ENCODE measurements at places on chromosomes 4 and X. TPM values are rescaled to one million over a fixed set of nuclear protein-coding genes. Genes with fewer than 3 reads are reported as not detected.

The GAGE12J gene
- total RNA-seq, result not detected

The SPANXN4 gene
- not detected for total RNA-seq

The SMIM10 gene
- 0.15 TPM for total RNA-seq

The F8A3 gene
- total RNA-seq, result 1.0 TPM

The CTSO gene
- 1.0 TPM for total RNA-seq

The WFS1 gene
- 13.6 TPM for total RNA-seq

The ZMAT1 gene
- 0.05 TPM for total RNA-seq

The CXCL8 gene
- 11.2 TPM for total RNA-seq

The TCEAL6 gene
- total RNA-seq, result not detected

The SPANXA2 gene
- 0.40 TPM for total RNA-seq

The OPHN1 gene
- 2.8 TPM for total RNA-seq

The CXorf49 gene
- total RNA-seq, result not detected

The FAM50A gene
- 106 TPM for total RNA-seq

The TMPRSS11A gene
- total RNA-seq, result not detected

The ADGRG2 gene
- total RNA-seq, result 11.0 TPM

The ZIC3 gene
- total RNA-seq, result not detected

The AIMP1 gene
- 39.2 TPM for total RNA-seq

The DYNLT3 gene
- 18.5 TPM for total RNA-seq

The FAM114A1 gene
- 38.5 TPM for total RNA-seq

The PAGE2 gene
- not detected for total RNA-seq

The NAP1L5 gene
- 1.8 TPM for total RNA-seq

The LNX1 gene
- 0.03 TPM for total RNA-seq
